ENCODE measurements at places on chromosomes 1 and 21.

- no peak for DNase-seq
These were observed 8.5 kb downstream of the CD84 start for GRCh38 chr1:160570840-160571239.

DNA sequence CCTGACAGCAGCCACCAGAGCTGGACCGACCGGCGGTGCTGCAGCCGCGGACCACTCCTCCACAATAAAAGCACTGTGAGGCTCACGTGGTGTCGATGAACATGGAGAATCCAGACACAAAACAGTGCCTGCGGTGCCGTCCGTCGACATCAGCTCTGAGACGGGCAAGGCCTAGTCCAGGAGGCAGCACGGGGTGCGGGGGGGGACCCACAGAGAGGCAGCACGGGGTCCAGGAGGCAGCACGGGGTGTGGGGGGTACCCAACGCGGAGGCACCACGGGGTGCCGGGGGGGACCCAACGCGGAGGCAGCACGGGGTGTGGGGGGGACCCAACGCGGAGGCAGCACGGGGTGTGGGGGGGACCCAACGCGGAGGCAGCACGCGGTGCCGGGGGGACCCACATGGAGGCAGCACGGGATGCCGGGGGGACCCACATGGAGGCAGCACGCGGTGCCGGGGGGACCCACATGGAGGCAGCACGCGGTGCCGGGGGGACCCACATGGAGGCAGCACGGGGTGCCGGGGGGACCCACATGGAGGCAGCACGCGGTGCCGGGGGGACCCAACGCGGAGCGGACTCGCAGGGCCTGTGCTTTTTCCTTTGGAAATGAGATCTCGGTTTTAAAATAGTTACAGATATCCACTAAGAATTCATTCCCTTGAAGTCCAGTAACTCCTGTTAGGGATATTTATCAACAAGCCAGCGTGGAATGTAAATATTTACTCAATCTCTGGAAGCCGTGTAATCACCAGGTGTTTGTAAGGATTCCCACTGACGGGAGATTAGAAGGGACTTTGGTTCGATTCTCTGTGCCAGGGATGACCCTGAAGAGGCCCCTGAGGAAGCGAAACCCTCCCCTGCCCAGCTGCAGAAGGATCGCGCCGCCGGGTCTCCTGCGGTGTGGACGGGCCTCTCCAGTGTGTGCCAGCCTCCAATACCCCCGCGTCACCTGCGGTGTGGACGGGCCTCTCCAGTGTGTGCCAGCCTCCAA is 52.1 kb downstream of the COL6A1 start:
- no peak for DNase-seq

DNA sequence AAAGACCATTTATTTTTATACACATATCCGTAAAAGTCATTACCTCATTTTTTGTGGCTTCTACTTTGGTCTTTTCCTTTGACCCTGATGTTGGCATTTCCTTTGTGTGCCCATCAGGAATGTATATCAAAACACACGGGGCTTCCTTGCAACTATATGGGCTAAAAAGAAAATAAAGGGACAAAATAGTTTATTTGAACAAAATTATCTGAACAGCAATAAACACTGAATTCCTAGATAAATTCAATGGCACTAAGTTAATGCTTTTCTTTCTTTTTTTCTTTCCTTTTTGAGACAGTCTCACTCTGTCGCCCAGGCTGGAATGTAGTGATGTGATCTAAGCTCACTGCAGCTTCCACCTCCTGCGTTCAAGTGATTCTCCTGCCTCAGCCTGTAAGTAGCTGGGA is 45.2 kb downstream of the EPRS1 start:
- DNase-seq, result no peak

GRCh38 chr21:45994759-45995685 is 13.5 kb downstream of the COL6A1 start:
- no peak for DNase-seq

- DNase-seq, result no peak
These were observed 44.3 kb upstream of the PLXNA2 start for GRCh38 chr1:208288495-208288894.

DNA sequence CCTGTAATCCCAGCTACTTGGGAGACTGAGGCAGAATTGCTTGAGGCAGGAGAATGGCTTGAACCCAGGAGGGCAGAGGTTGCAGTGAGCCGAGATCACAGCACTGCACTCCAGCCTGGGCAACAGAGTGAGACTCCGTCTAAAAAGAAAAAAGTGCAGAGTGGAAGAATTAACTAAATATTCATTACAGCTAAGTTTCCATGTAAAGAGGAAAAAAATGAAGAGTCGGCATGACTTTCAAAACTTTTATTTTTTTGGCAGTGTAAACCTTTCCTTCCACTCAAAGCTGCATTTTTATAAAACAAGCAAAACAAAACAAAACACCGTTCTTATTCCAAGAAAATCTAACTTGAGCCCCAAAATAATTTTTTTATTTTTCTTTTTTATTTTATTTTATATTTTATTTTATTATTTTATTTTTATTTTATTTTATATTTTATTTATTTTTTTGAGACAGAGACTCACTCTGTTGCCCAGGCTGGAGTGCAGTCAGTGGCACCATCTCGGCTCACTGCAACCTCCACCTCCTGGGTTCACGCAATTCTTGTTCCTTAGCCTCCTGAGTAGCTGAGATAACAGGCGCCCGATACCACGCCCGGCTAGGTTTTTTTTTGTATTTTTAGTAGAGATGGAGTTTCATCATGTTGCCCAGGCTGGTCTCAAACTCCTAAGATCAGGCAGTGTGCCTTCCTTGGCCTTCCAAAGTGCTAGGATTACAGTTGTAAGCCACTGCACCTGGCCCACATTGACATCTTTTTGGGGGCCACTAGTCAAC is 62.9 kb downstream of the PACC1 start:
- no peak for DNase-seq

DNA sequence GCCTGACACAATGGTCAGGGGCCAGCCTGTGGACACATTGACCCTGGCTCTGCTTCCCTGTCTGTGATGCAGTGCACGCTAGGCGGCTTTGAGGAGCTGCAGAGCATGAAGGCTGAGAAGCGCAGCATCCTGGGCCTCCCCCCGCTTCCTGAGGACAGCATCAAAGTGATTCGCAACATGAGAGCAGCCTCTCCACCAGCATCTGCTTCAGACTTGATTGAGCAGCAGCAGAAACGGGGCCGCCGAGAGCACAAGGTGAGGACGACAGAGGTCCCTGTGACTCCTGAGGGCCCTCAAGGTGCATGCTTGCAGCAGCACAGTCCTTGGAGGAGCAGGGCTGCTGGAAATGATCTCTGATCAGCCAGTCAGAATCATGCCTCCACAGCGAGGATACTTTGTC is 8.6 kb downstream of the STRIP1 start:
- no peak for DNase-seq

Measured in activated CD4-positive, alpha-beta T cell treated with anti-CD3 and anti-CD28 coated beads for 1 hour (primary cell).